A549 treated with dexamethasone at 1 μM for 4 hours (cell line): ENCODE measurements at places on chromosomes 4 and X. TPM values are rescaled to one million over a fixed set of nuclear protein-coding genes. Genes with fewer than 3 reads are reported as not detected.

Gene MAOA
- total RNA-seq: 0.59 to 0.87 TPM (median 0.79 TPM) in 5 replicates

Gene DDIT4L
- total RNA-seq: 0.16 to 0.27 TPM (median 0.24 TPM) in 5 replicates

Gene ANXA3
- 67.5 to 84.9 TPM (median 70.4 TPM) in 5 replicates for total RNA-seq

Gene KDR
- 0.14 to 0.20 TPM (median 0.15 TPM) in 5 replicates for total RNA-seq

Gene MAPK10
- total RNA-seq: 0.27 to 0.75 TPM (median 0.47 TPM) in 5 replicates

Gene INTU
- 0.99 to 1.5 TPM (median 1.3 TPM) in 5 replicates for total RNA-seq

Gene PPP1R2C
- not detected in 5 replicates for total RNA-seq

Gene SUV39H1
- 20.5 to 25.3 TPM (median 24.6 TPM) in 5 replicates for total RNA-seq

Gene ARHGEF9
- total RNA-seq: 4.1 to 6.1 TPM (median 5.6 TPM) in 5 replicates

Gene BTC
- total RNA-seq: 0.90 to 1.5 TPM (median 0.92 TPM) in 5 replicates

Gene SCRG1
- not detected in 5 replicates for total RNA-seq

Gene CLDN2
- 5.8 to 8.3 TPM (median 7.8 TPM) in 5 replicates for total RNA-seq
